ENCODE measurements at places on chromosomes 1 and 21.
A peak's percentile ranks its signal among the peaks of the same experiment; 100 is the strongest.

GRCh38 chr21:33236766-33237165 lies 7.0 kb downstream of the IFNAR2 start:
- no peak for DNase-seq

DNA sequence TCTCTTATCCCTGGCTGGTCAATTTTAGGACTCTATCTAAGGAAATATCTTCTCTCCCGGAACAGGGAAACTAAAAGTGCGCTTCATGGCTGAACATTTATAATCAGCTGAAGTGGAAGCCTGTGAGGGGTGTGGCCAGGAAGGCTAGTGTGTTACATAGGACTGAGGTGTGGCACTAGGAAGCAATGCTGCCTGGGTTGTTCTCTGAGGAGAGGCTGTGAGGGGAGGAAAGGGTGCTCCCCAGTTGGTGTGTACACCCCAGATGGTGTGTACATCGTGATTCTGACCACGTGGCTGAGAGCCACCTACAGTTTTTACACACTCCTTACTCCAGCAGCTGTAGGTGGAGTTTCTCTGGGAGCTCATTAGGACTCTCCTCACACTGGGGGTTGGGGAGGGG lies 16.3 kb downstream of the NTPCR start:
- DNase-seq = no peak

GRCh38 chr1:154615411-154615810 lies 7.4 kb upstream of the ADAR start:
- no peak for DNase-seq

GRCh38 chr1:174060090-174060489 lies 37.9 kb upstream of the RC3H1 start:
- no peak for DNase-seq

GRCh38 chr1:112172294-112172882 lies 182.9 kb upstream of the KCND3 start:
- peak; percentile 20 for DNase-seq

DNA sequence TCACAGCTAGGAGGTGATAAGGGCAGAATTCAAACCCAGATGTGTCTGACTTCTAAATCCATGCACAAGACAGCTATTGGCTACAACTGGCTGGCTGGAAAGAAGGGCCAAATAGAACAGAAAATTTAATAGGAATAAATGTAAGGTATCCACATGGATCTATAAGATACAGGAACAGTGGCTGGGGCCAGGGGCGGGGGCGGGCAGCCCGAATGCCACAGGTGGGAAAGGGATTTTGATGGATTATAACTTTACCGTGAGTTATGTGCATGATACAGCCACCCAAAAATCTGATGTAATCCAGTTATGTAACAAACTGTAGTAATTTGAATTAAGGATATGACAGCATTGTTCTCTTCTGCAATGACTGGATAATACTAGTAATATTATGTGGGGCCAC lies 87.0 kb upstream of the COA6 start:
- DNase-seq = no peak

GRCh38 chr1:201259476-201260235 lies 23.6 kb upstream of the PKP1 start:
- no peak for DNase-seq

DNA sequence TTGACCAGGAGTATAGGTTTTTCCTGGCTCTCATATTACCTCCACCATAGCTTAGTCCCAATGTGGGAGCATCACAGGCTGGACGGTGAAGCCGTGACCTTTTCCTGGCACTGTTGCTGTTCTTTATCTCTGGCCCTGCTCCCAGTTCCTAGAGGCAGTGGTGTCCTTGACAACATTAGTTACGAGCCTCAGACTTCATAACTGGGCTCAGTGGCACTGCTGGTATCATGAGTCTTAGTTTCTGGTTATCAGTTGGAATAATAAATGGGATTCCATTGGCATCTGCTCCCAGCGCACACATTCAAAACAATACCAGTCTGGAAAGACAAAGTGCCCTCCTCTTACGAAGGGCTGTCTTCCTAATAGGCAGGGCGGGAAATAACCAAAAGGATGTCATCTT lies 8.0 kb downstream of the RNPEP start:
- DNase-seq = no peak

- DNase-seq = no peak
Observed at GRCh38 chr1:112247961-112248360, 148.1 kb upstream of the CTTNBP2NL start.

GRCh38 chr21:35196128-35196527 lies 147.0 kb upstream of the RUNX1 start:
- no peak for DNase-seq

GRCh38 chr1:27133991-27134390 lies 20.9 kb downstream of the SLC9A1 start:
- no peak for DNase-seq

GRCh38 chr1:15153842-15154479 lies 414 bp downstream of the TMEM51 start:
- DNase-seq = peak; percentile 36

DNA sequence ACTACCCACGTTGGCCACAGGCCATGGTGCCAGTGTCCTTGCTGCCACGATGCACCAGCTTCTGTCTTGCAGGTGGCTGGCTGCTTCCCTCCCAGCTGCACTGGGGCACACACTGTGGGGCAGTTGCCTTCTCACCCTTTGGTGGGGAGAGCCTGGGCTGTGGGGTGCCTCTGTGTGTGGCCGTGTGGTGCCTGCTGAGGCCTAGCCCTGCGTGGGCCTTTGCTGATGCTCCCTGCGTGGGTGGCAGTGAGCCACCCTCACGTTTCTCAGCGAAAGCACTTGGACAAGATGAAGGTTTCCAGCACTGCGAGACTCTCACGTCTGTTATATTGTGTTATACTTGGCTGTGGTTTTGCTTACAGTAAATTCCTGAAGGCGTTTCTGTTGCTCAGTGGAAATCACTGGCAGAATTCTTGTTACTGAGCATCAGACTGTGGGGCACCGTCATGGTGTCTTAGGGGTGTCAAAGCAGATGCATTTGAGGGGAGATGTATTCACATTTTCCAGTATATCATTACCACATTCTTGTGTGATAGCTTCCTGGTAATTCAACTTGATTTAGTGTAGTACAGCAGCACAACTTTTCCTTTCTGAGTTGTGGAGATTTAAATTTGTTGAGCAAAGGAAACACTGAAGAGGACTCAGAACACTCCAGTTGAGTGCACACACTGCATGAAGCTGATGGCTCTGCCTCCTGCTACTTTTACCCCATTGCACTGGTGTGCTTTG lies 124.7 kb downstream of the PCBP3 start:
- no peak for DNase-seq

GRCh38 chr1:229594227-229595008 lies 31.5 kb downstream of the TAF5L start:
- no peak for DNase-seq

- no peak for DNase-seq
Observed at GRCh38 chr1:180534214-180534613, 24.6 kb upstream of the OVAAL start.

DNA sequence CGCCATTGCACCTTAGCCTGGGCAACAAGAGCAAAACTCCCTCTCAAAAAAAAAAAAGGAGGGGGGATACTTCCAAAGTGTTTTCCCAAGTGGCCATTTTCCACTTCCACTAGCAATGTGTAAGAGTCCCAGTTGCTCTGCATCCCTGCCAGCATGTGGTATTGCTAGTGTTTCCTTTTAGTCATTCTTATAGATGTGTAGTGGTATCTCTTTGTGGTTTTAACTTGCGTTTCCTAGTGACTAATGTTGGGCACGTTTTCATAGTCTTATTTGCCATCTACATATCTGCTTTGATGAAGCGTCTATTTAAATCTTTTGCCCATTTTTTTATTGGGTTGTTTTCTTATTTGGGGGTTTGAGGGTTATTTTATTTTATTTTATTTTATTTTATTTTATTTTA lies 31.1 kb downstream of the INAVA start:
- no peak for DNase-seq

DNA sequence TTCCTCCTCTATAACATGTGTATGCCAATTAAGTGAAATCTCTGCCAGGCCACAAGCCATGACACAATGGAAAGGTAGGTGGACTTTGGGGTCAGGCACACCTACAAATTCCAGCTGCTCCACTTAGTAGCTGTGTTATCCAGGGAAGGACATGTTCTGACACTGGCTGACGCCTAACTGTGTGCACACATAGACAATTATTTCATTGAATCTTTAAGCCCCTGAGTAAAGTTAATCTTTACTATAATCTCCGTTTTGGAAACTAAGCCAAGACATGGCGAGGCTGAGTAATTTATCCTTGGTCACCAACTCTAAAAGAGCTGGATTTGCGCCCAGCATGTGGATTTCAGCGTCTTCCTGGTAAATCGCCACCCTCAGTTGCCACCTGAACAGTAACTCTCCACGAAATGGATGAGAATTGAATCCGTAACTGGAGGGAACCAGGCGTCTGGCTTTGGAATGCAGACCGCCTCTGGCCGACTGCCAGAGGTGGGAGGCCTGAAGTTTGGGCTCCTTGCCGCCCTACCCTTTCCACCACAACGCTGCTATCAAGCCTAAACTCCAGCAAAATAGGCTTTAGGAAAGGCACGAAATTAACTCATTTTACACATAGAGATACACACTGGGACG lies 888 bp upstream of the SNRPE start:
- DNase-seq = peak; percentile 53

- DNase-seq = no peak
Observed at GRCh38 chr1:29081201-29081600, 42.5 kb downstream of the TMEM200B start.

All from HS-27A (cell line).